ENCODE measurements at places on chromosomes 1 and 21. TPM values are rescaled to one million over a fixed set of nuclear protein-coding genes. Genes with fewer than 3 reads are reported as not detected.

The SYPL2 gene
- total RNA-seq = 1.4 TPM

GRCh38 chr21:38888991-38889561, 83.3 kb downstream of the ETS2 start:
- no peak for DNase-seq

DNA sequence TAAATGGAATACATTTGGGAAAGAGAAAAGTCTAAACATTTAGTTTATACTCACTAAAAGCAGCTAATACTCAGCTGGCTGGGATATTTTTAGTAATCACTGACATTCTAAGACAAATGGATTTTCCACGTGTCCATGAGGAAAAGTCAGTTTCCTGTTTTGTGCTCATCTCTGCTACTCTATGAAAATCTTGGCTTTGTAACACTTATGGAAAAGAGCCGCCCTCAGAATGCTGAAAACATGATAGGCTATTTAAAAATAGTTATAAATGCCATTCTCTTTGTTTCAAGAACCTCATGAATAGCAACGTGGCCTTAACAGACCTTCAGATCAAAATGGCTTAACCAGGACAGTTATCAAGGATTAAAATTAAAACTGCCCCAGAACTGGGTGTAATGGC, 29.9 kb downstream of the MRAP start:
- DNase-seq = no peak

The TTC22 gene
- 0.32 TPM for total RNA-seq

- no peak for DNase-seq
These were observed 665 bp downstream of the EFHD2 start for GRCh38 chr1:15410223-15410883.

DNA sequence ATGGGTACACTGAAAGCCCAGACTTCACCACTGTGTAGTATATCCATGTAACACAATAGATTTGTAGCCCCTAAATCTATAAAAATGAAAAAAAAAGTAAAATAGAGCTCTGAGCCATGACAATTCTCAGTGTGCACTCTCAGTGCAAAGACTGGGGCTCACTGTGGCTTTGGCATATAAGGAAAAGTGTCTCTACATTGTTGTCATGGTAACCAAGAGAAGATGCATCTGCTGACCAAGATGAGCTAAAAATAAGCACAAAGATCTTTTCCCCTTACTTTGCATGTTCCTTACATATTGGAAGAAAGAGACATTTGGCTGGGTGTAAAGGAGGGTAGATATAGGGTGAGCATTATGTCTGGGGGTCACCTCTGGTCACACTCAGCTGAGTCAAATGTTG, 12.0 kb downstream of the PGLYRP4 start:
- no peak for DNase-seq

- no peak for DNase-seq
These were observed 10.8 kb downstream of the S1PR1 start for GRCh38 chr1:101247404-101248287.

GRCh38 chr1:199954699-199955098, 72.8 kb upstream of the NR5A2 start:
- DNase-seq = no peak

GRCh38 chr1:111602302-111602701, 17.3 kb upstream of the RAP1A start:
- DNase-seq = no peak

DNA sequence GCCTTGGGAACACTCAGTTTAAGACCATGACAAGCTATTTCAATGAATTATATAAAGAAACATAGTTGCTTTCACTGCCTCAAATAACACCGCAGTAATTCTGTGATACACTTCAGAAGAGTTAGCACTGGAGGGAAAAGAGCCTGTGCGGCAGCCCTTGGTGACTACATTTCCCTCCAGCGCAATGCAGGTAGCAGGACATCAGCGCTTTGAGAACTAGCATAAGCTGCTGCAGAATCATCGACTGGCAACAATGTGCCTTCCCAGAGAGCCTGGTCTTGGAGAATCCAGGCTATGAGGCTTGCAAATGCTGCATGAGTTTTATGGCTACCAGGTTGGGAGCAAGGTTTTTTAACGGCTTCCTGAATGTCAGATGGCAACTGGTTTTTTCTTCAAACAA, 7.5 kb downstream of the NRIP1 start:
- no peak for DNase-seq

The OPTC gene
- total RNA-seq = not detected

The OR2T29 gene
- total RNA-seq = not detected

- no peak for DNase-seq
These were observed 58.3 kb downstream of the MACF1 start for GRCh38 chr1:39262802-39263201.

Measured in breast epithelium (tissue), 4 donors.